Stimulated activated CD4-positive, alpha-beta T cell treated with anti-CD3 and anti-CD28 coated beads, Interleukin-1b, Interleukin-23, amount 100 ng/mL, for 48 hours (primary cell): ENCODE measurements at places on chromosomes 5 and 9.

GRCh38 chr9:87545858-87546257, 48.2 kb downstream of the DAPK1 start:
- no peak for DNase-seq

DNA sequence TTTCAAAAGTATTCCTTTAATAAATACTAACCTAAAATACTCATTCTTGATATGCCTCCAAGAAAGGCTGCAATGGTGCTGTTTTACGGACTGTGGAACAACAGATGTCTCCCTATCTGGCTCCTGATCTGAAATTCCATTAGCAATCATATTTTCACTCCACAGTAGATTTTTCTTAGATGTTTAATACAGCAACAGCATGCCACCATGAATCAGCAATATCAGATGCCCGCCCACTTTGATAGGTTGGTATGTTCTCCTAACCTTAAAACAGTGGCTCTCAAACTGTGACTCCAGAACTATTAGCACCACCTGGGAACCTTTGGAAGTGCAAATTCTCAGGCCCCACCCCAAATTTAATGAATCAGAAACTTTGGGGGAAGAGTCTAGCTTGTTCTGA, 110.2 kb downstream of the MLLT3 start:
- DNase-seq, result no peak

- no peak for DNase-seq
These were observed 9.4 kb downstream of the SLC27A4 start for GRCh38 chr9:128349772-128350171.

DNA sequence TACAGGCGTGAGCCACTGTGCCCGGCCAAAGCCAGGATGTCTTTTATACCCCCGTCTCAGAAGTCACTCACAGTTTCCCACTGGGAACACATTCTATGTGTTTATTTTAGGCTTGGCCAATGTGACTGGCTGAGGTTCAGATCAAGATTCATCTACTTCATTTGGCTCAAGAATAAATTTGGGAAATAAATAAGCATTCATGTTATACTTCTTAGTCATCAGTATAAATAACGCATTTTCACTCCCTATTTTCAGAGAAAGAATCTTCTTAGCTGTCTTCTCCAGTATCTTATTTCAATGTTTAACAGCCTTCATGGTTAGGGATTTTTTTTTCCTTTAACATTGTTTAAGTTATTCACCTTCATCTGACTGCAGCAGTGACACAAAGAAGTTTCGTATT, 11.8 kb downstream of the S100Z start:
- DNase-seq, result no peak

- DNase-seq, result no peak
These were observed 166.4 kb upstream of the SMIM23 start for GRCh38 chr5:171619196-171619595.

- DNase-seq, result no peak
These were observed 16.7 kb downstream of the PRLR start for GRCh38 chr5:35213608-35214007.

GRCh38 chr9:123395276-123395688, 39.3 kb downstream of the CRB2 start:
- DNase-seq, result no peak

DNA sequence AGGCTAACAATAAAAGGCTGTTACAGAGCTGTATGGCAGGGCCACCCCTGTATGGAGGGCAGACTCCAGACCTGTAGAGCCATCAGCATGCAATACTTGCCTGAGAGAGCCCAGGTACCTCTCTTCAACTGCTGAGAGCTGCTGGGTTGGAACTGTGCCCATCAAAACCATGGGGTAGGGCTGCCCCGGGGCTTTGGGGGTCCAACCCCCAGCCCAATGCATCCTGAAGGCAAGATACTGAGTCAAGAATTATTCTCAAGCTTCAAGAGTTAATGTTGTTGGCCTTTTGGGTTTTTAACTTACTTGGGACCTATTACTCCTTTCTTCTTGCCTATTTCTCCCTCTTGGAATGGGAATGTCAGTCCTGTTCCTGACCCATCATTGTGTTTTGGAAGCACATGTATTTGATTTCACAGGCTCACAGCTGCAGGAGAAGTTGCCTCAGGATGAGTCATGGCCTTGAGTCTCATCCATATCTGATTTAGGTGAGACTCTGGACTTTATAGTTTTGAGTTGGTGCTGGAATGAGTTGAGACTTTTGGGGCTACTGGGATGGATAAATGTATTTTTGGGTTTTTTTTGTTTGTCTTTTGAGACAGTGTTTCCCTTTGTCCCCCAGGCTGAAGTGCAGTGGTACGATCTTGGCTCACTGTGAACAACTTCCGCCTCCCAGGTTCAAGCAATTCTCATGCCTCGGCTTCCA, 21.0 kb upstream of the CDK7 start:
- no peak for DNase-seq

- DNase-seq, result peak; percentile 17
These were observed 20.9 kb upstream of the ARHGAP26 start for GRCh38 chr5:142749321-142749720.

DNA sequence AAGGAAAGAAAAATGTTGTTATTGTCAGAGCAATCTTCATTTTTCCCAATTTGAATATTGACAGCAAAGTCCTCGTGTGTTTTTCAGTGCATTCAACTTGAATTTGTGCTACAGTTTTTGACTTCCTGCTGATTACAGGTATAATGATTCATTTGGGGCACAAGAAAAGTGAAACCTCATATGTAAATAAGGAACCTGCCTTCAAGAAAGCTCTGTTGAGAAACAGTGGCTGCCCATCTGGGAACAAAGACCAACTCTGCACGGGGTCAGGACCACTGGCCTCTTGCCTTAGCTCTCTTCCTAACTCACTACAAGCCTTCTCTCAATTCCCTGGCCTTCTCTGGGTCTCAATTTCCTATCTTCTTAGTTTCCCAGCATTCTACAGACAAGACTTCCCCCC, 21.0 kb downstream of the TIMD4 start:
- no peak for DNase-seq

DNA sequence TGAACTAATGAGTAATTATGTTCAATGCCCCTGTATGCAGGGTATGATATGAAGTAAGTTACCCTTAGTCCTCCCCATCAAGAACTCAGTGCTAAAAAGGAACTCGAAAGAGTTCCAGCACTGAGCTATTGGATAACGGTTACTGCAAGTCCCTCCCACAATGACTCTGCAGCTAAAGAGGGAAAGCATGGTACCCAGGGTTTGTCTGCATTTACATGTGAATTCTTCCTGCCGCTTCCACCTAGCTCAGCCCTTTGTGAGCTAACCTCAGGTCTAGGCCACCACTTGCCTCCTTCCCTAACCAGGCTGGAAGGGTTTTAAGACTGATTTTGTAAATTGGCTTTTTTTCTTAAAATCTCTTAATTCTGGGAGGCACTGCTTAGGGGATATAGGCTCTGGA, 376.8 kb downstream of the EBF1 start:
- DNase-seq, result no peak

GRCh38 chr5:151670083-151670686, 16.5 kb downstream of the SPARC start:
- DNase-seq, result no peak

GRCh38 chr5:169711551-169712225, 74.6 kb downstream of the DOCK2 start:
- no peak for DNase-seq

DNA sequence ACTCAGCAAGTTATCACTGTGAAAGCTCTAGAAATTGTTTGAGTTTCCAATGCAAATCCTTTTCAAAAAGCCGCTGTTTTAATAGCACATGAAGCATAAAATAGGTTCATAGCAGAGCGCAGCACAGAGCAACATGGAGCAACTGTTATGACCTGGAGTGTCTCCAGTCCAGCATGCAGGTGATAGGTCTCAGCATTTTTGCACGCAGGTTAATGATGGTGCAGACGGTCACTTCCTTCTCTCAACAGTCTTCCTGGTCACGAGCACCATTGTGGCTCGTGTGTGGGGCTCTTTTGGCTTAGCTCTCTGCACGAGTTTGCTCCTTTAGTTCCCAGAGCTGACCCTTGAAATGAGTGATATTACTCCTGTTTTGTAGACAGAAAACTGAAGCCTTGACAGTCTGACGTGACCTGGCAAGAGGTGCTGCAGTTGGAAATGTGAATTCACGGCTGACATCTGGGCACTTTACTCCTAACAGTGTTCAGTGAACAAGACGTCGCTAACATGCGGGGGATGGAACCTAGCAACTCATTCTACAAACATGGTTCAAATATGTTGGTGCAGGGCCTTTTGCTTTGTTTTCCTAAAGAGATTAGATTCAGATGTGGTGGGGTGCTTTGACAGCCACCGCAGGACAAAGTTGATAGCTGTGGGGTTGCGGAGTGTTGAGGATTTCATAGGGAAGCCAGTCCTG, 10.0 kb downstream of the TENT4A start:
- DNase-seq, result no peak

DNA sequence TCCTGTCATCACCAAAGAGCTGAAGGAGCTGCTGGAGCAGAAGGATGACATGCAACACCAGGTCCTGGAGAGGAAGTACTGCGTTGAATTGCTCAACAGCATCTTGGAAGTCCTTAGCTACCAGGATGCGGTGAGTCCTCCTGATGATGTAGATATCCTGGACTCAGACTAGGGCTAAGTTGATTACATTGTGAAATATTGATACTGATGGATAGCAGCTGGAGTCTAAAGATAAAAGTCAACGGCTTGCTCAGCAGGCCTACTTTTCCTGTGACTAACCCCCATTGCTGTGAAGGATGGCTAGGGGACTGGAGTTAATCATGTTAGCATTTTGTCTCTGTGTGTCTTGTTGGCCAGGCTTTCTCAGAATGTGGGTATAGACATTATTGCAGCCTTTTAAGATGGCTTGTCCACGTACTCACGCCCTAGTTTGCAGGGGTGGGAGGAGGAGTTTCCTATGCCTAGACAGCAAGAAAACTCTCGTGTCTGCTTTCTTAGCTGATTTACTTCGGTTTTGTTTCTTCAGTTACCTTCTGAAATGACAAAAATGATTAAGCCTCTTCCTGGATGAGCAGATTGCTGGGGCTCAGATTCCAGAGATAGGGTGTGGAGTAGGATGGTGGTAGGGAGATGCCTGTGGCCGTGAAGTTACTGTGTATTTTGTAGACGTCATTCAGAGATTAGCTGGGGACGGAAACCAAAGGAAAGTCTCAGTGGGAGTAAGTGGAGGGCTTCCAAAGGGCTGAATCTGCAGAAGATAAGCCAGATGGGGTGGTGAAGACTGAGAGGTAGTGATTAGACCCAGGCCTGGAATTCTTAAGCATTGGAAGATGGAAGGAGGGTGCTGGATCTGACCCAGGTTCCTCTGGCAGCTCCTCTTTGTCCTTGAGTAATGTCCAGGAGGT, 166.3 kb downstream of the DOCK2 start:
- no peak for DNase-seq

DNA sequence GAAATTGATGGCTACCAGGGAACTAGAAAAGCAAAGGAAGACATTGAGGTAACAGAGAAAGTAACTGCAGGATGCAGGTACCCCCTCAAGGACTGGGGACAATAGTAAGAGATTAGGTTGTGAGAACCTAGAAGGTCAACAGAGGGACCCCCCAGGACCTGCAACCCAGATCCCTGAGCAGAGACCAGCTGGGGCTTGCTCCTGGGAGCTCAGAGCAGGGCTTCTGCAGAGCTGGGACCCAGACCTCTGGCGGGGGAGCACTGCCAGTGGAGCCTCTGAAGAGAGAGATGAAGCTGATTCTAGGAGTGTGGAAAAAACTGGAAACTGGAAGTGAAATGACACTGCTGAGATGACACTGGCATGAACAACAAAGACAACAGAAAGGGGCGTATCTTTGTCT, 17.2 kb downstream of the MORN5 start:
- DNase-seq, result no peak

DNA sequence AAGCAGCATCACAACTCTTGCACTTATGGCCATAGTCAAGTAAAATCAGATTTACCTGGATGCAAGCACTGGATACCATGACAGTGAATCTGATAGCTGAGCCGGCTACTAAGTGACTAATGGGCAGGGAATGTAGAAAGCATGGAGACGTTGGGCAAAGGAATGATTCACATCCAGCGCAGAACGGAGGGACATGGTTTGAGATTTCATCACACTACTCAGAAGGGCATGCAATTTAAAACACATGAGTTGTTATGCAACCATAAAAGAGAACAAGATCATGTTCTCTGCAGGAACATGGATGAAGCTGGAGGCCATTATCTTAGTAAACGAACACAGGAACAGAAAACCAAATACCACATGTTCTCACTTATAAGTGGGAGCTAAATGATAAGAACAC, 169.1 kb upstream of the PIK3R1 start:
- DNase-seq, result no peak

GRCh38 chr9:95820074-95820473, 55.4 kb upstream of the ERCC6L2 start:
- DNase-seq, result no peak

DNA sequence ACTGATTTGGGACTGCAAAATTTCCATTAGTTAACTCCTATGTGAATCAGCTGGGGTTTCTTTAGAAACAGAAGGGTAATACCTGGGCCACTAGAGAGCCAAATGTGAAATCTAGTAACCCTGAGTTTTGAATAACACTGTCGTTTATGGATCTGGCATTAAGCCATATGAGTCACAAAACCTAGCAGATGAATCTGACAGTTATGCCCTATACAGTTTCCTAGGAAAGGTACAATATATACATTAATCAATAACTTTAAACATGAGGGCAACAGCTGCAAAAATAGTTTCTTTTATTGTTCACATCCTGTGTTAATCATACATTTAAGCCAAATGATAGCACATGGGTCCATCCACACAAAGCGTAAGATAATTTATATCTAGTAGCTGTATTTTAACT, 56.9 kb downstream of the PAM start:
- no peak for DNase-seq

- DNase-seq, result no peak
These were observed 8.6 kb upstream of the PHYKPL start for GRCh38 chr5:178241231-178241663.

- DNase-seq, result no peak
These were observed 316.3 kb upstream of the MEF2C start for GRCh38 chr5:89199306-89199705.

DNA sequence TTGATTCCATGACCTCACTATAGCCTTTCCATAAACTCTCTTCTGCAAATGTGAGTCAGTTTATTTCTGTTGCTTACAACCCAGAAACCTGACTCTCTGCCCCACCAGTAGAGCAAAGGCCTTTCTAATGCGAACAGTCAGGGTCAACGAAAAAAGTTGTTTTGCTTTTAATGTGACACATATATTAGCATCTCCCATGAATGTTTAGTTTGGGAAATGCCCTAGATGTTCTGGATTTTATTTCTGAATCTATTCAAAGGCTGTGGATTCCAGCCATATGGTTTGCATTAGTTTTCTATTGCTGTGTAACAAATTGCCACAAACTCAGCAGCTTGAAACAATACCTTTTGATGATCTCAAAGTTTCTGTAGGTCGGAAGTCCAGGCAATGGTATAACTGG, 193.5 kb downstream of the GNA14 start:
- DNase-seq, result no peak
